Hippocampal formation (tissue), 2 donors: ENCODE measurements at places on chromosomes 1 and 21.

DNA sequence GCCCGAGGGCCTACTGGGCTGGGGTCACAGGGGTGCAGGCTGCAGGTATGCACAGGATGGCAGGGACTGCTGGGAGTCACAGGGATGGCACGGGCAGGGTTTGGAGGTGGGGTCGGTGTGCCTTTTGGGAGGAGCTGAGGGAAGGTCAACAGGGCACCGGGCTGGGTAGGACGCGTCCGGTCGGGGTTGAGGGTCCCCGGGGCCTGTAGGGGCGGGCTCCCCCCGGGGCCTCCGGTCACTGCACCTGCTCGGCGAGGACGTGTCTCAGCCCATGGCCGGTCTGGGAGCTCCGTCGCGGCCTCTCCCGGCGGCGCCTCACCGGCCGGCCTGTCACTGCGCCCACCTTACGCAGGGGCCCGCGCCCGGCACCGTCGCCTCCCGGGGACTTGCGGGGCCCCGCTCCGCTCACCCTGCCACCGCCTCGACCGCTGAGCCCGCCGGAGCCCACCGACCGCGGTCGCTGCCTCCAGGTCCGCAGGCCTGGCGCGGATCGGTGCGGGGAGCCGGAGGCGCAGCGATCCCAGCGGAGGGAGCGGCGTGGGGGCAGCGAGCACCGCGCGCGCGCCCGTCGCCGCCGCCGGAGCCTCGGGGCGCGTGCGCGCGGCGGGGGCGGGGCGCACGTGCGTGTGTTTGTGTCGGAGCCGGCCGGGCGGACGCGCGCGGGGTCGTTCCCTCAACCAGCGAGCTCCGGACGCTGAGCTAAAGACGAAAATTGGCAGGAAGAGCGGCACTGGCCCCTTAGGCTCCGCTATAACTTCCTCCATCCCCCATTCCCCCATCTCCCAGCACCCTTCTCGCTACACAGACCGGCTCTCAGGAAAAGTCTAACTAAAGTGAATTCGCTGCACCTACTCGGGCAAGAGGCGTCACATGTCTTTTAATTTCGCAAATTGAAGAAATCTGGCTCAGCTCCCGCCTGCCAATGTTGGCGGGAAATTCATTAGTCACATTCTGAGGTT, at the start of gene AMIGO1:
TSS of gene AMIGO1 (minus strand) at position 552 of the 959 bp plus-strand sequence. CDS start 815 bp downstream, outside the sequence.
- DNase-seq = no peak

- no peak for DNase-seq
These were observed 1.3 kb upstream of the ZNF678 start for GRCh38 chr1:227562037-227562436.

GRCh38 chr1:171910786-171911185, 69.5 kb downstream of the DNM3 start:
- no peak for DNase-seq

DNA sequence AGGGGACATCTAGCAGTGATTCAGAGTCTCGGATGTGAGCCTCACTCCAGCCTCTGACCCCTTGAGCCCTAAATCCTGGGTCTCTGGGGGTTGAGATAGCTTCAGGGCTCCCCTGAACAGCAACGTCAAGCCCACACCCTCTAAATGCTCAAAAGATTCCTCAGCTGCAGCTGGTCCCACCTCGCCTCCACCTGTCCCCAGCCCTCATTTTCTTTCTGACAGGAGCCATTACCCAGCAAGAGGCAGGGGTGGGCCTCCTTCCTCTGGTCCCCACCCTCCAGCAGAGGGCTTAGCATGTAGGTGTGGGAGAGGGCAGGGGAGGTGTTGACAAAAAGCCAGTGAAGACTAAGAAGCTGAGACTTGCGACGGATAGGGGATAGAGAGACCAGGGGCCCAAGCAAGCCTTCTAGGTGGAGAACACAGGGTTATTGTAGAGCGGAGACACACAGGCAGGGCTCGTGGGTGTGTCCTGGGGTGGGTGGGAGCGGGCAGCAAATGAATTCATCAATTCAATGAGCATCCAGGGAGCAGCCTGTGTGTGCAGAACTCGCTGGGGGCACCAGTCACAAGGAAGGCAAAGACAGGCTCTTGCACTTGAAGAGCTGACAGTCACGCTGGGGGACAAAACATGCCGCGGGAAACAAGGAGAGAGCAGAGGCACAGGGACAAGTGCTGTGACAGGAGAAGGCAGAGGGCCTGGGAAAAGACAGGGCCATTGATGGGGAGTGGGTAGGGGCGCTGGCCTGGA, 48.9 kb upstream of the GOLT1A start:
- DNase-seq = no peak

GRCh38 chr1:179510038-179510437, 65.7 kb downstream of the NPHS2 start:
- DNase-seq = no peak

DNA sequence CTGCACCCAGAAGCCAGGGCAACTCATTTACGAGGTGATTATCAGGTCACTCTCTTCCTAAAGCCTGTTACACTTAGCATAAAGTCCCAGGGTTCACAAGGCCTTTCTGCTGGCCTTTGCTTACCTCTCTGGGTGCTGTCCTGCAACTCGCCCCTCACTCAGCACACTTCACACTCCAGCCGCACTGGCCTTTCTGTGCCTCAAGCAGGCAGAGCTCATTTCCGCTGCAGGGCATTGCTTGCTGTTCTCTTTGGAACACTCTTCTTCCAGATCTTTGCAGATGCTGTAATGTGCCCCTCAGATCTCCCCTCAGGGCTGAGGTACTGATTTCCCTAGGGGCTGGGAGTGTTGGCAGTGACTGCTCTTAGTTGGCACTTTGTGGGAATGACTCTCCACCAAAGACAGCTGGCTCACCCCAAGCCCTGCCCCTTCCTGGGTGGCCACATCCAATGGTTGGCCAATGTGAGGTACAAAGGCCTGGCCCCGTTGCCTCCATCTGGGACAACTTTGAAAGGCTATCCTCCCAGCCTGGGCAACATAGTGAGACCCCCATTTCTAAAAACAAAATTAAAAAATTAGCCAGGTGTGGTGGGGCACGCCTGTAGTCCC, 50.8 kb upstream of the SSBP3 start:
- DNase-seq = no peak

- DNase-seq = no peak
These were observed 66.0 kb downstream of the TMEM200B start for GRCh38 chr1:29057700-29058099.
